Activated effector memory CD4-positive, alpha-beta T cell treated with Interleukin-2 at 50 U/mL for 16 hours (primary cell): ENCODE measurements at places on chromosomes 11 and 22.

GRCh38 chr22:27879923-27880322 lies 39.1 kb downstream of the PITPNB start:
- no peak for DNase-seq

- no peak for DNase-seq
Measured at GRCh38 chr11:33700063-33700501, 544 bp downstream of the C11orf91 start.

- no peak for DNase-seq
Measured at GRCh38 chr11:134581966-134582769, 170.1 kb upstream of the B3GAT1 start.

DNA sequence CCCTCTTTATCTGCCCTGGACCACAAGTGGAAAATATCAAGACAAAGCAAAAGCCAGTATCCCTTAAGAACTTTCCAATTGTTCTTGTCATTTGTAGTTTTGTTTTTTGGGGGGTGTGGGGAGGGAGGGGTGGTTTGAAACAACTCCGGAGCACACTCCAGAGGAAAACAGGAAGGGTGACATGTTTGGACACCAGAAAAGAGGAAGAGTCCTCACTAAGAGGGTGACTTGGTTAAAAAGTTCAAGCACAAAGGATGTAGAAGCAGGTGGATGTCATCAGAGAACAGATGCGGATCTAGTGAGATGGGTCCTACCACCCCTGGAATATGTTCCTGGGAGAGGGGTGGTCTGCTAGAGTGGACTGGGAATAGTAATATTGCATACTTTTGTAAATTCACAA lies 25.8 kb downstream of the ADAMTS8 start:
- DNase-seq: no peak

DNA sequence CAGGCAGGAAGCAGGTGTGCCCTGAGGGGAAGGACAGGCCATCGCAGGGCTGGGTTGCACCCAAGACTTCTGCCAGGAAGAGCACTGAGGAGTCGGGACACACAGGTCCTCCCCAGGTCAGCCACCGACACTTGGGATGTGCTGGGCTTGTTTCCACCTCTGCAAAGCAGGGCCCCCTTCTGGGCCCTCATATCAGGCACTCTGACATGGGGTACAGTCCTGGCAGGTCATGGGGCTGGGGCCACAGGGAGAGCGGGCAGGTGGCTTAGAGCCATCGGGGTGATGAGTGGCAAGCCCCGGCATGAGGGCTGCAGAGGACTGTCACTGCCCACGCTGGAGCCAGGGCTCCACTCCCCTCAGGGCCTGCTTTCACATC lies 7.9 kb upstream of the ADORA2A start:
- no peak for DNase-seq

DNA sequence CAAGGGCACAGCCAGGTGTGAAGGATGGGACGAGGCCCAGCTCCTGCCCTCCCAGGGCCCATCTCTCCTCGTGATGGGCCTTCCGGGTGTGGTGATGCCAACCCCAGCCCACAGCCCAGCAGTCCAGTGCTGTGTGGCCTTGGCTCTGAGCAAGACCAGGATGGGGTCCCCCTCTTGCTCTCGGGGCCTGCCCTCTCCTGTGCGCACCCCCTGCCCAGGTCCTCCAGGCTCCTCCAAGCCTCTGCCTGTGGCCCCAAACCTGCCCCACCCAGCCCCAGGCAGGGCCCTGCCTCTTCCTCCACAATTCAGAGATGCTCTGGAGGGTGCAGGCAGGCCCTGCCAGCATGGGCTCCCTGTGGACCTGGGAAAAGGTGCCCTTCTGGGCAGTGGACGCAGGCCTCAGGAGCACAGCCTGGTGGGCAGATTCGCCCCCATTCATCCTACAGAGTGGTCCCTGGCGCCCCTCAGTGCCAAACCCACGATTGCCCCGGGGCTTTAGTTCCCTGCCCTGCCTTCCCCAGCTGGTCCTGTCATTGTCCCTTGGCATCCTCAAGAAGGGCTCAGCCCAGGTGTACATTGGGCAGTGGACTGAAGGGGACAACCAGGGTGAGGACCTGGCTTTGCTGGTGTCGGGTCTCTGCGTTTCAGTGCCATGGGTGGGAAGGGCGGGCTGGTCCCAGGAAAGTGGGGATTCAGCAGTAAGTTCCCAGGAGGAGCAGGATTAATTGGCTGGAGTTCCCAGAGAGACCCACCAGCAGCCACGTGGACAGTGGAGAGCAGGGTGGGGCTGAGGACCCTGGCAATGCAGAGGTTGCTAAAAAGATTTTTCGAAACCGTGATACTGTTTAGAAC lies 19.8 kb downstream of the EIF1AD start:
- no peak for DNase-seq

GRCh38 chr11:102422817-102423712 lies 29.5 kb downstream of the TMEM123 start:
- no peak for DNase-seq

DNA sequence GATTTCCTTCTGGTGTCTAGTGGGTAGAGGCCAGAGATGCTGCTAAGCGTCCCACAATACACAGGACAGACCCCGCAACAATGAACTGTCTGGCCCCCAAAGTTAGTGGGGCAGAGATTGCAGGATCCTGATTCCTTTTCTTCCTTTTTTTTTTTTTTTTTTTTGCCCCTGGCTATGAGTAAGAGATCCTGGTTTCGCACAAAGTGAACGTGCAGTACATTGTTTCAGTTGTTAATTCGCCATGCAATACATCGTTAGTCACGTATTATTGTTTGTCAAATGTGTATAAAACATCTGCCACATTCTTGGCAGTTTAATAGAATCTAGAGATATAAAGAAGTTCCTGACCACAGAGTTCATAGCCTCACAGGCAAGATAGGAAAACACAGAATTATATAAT lies 20.2 kb downstream of the ST3GAL4 start:
- no peak for DNase-seq

DNA sequence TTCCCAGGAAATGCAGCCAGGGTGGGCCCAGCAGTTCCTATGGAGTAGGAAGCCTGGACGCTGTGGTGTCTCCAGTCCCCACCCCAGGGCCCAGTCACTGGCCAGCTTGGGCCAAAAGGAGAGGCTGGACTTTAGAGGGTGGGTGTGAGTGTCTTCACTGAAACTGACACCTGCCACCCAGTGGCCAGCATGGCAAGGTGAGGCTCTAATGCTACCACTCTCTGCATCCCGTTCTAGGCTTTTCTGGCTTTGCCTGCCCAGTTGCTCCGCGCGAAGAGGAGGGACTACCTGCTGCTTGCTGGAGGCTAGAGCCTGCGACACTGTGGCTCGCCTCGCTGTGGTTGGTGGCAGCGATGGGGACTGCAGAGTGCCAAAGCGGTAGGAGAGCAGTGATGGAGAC lies 35.4 kb downstream of the C22orf42 start:
- no peak for DNase-seq

DNA sequence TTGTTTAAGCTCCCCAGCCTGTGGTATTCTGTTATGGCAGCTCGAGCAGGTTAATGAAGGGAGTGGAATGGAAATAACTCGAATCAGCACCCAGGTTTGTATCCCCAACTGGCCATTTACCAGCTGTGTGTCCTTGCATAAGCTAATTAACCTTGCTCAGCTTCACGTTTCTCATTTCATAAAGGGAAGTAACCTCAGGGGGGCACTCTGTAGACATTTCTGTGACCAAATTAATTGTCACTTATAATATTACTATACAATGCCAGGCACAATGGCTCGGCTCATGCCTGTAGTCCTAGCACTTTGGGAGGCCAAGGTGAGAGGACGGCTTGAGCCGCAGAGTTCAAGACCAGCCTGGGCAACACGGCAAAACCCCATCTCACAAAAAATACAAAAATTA lies 13.8 kb downstream of the ADA2 start:
- no peak for DNase-seq

- DNase-seq: no peak
Measured at GRCh38 chr22:47629273-47629711, 866.8 kb downstream of the TBC1D22A start.

GRCh38 chr11:36013950-36014897 lies 70.4 kb downstream of the LDLRAD3 start:
- DNase-seq: no peak

DNA sequence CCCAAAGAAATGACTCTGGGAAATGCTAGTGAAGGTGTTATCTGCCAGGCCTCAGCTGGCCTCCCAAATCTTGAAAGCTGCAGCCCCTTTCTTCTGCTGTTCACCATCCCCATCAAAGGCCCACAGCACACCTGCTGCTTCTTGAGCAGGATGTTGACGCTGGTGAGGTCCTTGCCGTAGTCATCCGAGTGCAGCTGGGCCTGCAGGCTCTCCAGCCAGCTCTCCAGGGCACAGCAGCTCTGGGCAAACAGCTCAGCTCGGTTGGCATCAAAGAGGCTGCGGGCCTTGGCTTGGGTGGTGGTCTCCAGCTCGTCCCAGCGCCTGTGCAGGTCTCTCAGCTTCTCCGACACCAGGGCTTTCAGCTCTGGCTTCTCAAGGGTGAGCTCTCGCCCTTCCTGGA lies 18.5 kb upstream of the RBM4B start:
- no peak for DNase-seq

DNA sequence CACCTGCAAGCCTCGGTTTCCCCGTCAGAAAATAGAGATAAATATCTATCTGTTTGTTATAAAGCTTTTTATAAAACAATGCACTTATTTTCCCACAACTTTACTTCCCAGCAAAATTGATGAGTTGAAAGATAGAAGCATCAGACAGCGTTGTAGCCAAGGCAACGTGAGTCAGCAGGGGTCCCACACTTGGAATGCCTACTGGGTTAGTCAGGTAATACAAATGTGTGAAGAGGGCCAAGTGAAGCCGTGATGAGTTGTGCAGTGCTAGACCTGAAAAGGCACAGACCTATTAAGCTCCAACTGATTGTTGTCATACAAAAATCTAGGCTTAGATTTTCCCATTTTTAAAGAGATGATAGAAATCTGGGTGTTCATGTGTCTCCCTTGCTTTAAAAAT lies 118.7 kb downstream of the PGR start:
- DNase-seq: no peak

DNA sequence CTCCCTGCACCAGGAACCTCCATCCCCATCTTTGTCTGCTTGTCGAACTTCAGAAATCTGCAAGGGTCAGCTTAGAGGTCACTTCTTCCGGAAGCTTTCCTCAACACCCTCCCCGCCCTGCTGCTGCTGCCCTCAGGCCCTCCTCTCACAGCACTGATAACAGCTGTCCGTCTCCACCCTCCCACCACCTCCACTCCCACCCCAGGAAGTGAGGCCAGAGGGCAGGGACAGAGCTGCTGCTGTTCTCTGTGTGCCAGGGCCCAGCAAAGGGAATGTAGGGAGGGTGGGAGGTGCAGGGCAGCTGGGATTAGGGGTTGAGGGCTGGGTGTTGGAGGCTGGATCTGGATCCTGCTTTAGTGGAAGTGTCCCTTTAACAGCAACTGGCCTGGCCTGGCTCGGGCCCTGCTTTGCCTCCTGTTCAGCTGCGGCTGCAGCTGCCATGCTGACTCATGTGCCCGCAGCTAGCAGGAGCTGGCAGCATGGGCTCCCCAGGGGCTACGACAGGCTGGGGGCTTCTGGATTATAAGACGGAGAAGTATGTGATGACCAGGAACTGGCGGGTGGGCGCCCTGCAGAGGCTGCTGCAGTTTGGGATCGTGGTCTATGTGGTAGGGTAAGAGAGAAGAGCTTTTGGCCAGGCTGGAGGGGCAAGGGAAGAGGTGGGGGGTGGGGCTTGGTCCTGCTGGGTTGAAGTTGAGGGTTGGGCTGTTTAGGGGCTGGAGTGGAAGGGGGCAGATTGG lies at the start of gene P2RX6:
Gene P2RX6, plus strand, starts transcription at position 440 of the 740 bp plus-strand sequence. Its CDS starts 10 bp downstream, at position 450.
- DNase-seq: no peak

DNA sequence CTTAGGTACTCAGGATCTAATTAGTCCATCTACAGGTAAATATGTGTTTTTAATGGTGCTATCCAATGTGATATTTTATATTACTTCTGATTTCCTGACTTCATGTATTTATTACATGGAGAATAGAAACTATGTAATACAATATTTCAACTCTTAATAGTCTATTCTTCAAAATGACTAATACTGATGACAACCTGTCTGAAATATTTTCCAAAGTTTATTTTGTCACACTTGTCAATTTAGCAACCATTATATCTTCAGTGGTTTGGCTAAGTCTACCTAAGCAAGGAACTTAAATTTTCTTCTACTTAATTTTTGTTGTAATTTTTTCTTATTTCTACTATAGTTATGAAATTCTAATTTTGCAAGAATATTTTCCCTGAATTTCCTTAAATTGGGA lies 55.0 kb upstream of the CNTN5 start:
- DNase-seq: no peak

GRCh38 chr22:38309614-38310517 lies 7.4 kb downstream of the CSNK1E start:
- no peak for DNase-seq

DNA sequence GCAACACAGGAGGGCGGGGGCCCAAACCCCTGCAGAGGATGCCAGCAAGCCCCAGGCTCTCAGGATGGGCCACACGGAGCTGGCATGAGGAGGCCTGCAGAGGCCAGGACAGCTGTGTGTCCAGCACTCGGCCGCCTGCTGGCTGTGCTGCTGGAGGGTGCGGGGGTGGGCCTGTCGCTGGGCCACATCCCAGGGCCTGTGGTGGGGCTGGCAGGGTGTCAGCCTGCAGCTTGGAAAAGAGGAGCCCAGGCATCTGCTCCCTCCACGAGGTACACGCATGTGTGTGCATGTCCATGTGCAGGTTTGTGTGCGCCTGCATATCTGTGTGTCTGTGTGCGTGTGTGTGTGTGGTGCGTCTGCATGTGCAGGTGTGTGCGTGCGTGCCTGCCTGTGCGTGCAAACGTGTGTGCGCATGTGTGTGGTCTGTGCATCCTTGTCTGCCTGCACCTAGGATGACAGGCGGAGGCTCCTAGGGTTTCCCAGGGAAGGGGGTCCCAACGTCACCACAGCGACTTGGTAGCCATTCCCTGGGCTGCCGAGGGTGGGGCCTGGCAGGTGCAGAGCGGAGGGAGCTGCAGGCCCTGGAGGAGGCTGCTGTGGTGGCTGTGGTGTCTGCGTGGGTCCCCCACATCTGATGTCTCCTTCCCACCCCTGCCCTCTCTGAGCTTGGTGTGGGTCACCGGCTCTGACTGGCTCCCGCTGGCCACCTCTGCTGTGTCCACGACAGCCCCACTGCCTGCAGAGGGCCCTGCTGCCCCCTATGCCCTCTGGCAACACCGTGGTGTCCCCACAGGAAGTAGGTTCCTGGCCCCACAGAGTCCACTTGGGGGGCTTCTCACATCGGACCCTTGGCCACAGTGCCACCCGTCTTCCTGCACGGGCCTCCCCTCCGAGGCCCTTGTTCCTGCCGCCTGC lies 17.1 kb downstream of the BRSK2 start:
- no peak for DNase-seq

DNA sequence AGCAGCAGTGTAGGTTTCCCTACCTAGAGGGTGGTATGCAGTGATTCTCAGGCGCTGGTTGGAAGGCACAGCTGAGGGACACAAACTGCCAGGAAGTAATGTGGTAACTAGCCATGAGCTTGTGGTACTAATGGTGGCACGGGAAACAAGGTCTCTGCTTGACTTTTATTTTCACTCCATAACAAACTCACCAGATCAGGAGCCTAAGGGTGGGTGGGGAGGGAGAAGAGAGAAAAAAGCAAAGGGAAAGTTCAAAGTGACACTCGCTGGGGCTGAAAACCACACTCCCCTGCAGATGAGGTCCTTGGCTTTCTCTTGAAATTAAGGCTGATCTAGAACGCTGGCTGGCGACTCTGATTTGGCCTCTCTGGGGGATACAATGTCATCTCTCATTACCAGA lies 22.0 kb downstream of the TRAF6 start:
- DNase-seq: no peak
